ENCODE measurements at places on chromosomes 4 and X. TPM values are rescaled to one million over a fixed set of nuclear protein-coding genes. Genes with fewer than 3 reads are reported as not detected.

Gene GAGE12H
- total RNA-seq = not detected

Gene PGRMC1
- total RNA-seq = 131 TPM

Gene REPS2
- 5.9 TPM for total RNA-seq

Gene ZDHHC15
- 3.3 TPM for total RNA-seq

Gene CFAP99
- total RNA-seq = not detected

Gene KLHL5
- 48.2 TPM for total RNA-seq

Gene XK
- total RNA-seq = 1.7 TPM

Gene FATE1
- total RNA-seq = 0.36 TPM

Gene ELOVL6
- total RNA-seq = 11.6 TPM

Gene FREM3
- total RNA-seq = not detected

Gene AFM
- not detected for total RNA-seq
